Left colon (tissue), 2 donors: ENCODE measurements at places on chromosomes 13 and 19.

GRCh38 chr13:42028113-42028799 lies 20.2 kb upstream of the DGKH start:
- DNase-seq, result peak; percentile 80

DNA sequence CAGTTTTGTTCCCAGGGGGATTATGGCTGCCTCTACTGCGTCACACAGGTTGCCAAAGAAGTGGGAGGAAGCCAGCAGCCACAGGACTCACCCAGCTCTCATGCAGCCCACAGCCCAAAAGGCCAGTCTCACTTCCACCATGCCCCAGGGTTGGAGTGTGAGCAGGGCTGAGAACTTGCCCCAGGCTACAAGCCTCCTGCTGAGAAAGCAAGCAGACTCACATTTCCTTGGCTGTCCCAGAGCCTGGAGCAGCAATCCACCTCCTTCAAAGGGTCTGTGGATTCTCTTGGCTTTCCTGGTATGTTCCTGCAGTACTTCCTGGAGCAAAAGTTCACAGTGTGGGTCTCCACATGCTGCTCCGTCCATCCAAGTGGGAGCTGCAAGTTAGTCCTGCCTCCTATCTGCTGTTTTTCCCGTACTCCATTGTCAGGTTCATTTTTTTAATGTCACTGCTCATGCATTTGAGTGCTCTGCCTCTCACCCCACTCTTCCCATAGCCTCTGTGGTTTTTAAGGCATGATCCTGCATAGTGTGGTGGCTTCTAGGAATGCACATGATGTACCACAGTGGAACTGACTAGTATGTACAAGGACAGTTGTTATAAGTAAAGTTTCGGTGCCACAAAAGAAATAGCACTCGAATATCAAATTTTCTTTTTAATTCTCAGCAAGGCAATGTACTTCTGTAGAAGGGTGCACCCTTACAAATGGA lies 56.2 kb upstream of the ARHGEF7 start:
- DNase-seq, result no peak

- DNase-seq, result no peak
Measured at GRCh38 chr13:89966524-89966923, 1381.0 kb upstream of the MIR17HG start.

GRCh38 chr13:74046431-74046830 lies 87.8 kb downstream of the KLF12 start:
- DNase-seq, result no peak

- peak; percentile 100 for DNase-seq
Measured at GRCh38 chr19:11639602-11640471, 42.6 kb downstream of the ZNF627 start.

DNA sequence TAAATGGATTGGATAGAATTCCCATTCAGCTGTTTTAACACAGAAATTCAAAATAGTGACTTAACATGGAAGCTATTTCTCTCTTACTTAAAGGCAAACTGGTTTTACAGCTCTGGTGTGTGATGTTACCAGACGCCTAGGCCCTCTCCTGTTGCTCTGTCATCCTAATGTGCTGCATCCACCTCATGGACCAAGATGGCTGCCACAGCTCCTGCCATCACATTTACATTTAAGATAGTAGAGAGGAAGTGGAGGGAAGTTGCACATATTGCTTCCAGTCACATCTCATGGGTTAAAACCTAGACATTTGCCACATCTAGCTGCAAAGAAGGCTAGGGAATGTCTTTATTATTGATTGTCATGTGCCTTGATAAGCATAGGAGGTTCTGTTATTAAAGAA lies 157.5 kb downstream of the OXGR1 start:
- DNase-seq, result no peak

DNA sequence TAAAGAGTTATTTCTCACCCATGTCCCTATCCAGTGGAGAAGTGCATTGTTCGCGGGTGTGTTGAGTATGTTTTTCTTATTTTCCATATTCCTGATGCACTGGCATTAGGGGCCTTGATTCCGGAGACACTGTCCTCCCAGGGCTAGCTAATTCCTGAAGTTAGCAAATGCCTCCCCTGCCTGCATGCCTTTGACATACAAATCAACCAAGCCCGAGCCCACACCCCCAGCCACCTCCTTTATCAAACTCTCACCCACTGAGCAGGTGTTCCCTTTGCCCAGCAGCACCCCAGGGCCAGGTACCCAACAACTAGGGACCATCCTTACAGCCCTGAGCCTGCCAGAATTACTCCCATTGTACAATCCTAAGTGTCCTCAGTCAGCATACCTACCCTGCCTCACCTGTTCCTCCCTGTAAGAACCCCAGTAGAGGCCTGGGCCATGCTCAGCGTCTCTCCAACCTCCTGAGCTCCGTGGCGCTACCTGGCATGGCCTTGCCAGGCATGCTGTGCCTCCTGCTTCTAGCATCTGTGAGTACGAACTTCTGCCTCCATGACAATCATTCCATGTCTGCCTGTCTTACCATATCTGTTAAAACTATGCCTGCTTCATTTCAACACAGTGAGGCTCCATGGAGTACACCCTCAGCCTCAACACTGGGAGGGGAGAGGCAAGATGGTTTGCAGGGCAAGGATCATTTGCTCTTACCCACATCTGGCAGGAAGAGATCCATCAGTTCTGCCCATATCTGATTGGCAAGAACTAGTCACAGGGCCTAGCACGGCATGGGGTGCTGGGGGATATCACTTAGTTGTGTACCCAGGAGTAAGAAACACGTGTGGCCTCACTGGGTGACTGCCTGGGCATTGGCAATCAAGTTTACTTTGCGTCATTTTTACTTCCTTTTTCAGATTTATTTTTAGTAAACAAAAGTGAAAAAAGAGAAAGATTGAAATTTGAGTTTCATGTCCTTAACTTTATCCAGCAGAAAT lies 203.9 kb downstream of the SHISA2 start:
- peak; percentile 29 for DNase-seq

DNA sequence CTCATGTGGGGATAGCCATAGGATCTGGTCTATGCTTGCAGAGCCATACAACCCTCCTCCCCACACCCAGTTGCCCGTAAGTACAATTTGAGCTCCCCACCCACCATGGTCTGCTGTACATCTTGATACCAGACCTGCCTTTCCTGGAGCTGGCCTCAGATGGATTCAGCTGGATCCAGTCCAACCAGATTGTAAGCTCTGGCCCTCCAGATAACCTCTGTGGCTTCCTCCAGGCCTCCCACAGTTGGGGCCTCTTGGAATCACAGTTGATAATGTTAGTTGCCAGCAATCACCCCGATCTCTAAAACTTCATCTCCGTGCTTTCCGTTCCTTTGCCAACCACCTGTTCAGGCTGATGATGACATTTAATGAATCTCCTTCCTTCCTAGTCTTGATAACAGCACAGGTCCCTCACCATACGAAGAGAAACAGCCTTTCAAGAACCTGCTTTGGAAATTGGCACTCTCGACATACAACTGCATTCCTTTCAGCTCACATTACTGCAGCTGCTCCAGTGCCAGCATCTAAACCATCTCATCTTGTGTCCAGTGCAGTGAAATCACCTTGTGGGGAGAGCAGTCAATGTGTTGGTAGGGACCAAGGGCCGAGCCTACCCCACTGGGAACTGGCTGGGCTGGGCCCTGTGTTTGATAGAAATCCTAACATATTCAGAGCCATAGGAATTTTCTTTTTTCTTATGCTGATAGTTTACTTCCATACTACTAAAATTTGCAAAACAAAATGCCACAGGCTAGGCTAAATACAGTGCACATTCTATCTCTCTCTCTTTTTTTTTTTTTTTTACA lies 15.1 kb upstream of the FOXO1 start:
- no peak for DNase-seq

DNA sequence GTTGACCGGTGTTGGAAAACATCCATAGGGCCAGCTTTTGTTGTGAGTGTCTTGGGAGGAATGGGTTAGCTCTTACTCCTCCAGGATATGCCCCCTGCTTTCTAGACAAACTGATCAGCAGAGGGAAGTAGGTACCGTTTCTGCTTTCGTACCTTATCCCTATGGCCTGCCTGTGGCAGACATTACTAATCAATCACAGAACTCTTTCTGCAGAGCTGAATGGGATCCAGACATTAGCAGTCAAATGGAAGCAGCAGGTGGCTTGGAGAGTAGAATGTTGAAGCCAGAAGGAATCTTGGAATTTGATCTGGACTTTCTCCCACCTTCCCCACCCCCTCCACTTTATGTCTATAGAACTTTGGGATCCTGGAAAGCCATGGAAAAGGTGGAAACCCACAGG lies 17.1 kb downstream of the NWD1 start:
- DNase-seq, result no peak

- no peak for DNase-seq
Measured at GRCh38 chr19:19447536-19448237, 42.2 kb downstream of the GATAD2A start.

- no peak for DNase-seq
Measured at GRCh38 chr19:32997716-32998355, 25.8 kb downstream of the FAAP24 start.

DNA sequence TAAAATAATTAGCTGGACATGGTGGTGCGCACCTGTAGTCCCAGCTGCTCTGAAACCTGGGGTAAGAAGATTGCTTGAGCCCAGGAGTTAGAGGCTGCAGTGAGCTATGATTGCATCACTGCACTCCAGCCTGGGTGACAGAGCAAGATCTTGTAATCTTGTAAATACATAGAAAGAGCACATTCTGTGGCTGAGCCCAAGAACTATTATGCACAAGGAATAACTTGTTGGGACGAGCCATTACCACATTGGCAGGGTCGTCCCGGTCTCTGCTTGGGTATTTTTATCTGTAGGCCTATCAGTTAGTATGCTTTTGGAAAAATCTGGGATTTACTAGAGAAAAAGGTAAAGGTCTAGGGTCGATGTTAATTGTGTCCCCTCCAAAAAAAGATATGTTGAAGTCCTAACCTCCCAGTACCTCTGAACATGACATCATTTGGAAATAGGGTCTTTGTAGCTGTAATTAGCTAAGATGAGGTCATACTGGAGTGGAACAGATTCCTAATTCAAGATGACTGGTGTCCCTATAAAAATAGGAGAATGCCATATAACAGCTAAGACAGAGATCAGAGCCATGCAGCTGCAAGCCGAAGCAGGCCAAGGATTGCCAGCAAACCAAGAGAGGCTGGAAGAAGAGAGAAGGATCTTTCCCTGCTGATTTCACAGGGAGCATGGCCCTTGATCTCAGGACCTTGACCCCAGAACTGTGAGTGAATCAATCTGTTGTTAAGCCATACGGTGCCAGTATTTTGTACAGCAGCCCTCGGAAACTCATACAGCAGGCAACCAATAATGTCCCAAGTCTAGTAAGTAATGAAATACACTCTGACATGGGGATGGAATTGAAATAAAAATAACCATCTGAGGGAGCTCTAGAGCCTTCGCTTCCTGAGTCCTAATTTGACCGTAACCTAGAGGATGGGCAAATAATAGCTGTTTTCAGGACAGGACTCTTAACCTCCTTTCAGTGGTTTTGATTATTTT lies 77.0 kb downstream of the TM9SF2 start:
- no peak for DNase-seq

GRCh38 chr13:89458456-89458855 lies 1787.3 kb downstream of the SLITRK5 start:
- no peak for DNase-seq

GRCh38 chr13:112065867-112066623 lies 904 bp upstream of the SOX1 start:
- DNase-seq, result no peak

GRCh38 chr13:47121092-47121763 lies 224.4 kb upstream of the HTR2A start:
- DNase-seq, result no peak

DNA sequence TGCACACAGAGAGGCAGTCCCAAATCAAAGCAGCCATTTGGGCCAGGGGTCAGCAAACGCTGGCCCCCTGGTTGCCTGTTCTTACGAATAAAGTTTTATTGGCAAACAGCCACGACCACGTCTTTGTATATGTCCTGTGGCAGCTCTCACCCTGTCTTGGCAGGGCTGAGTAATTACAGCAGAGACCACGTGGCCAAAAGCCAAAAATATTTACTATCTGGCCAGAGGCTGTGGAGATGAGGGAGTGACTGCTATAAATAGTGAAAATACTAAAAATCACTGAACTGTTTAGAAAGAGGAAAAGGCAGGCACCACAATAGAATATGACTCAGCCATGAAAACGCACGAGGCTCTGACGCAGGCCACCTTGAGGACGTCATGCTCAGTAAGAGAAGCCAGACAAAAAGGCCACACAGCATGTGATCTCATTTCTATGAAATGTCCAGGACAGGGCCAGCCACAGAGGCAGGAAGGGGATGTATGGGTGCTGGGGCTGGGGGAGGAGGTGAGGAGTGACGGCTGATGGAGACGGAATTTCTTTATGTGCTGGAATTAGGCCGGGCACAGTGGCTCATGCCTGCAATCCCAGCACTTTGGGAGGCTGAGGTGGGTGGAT lies 29.4 kb downstream of the SMIM24 start:
- no peak for DNase-seq

DNA sequence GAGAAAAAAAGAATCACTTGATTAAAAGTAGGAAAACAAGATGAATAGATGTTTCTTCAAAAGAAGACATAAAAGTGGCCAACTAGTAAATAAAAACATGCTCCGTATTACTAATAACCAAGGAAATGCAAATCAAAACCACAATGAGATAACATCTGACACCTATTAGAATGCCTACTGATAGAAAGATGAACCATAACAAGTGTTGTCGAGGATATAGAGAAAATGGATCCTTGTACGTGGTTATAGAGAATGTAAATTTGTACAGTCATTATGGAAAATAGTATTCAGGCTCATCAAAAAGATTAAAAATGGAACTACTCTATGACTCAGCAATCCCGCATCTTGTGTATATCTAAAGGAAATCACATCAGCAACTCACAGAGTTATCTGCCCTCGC lies 415.8 kb upstream of the SLITRK5 start:
- no peak for DNase-seq

DNA sequence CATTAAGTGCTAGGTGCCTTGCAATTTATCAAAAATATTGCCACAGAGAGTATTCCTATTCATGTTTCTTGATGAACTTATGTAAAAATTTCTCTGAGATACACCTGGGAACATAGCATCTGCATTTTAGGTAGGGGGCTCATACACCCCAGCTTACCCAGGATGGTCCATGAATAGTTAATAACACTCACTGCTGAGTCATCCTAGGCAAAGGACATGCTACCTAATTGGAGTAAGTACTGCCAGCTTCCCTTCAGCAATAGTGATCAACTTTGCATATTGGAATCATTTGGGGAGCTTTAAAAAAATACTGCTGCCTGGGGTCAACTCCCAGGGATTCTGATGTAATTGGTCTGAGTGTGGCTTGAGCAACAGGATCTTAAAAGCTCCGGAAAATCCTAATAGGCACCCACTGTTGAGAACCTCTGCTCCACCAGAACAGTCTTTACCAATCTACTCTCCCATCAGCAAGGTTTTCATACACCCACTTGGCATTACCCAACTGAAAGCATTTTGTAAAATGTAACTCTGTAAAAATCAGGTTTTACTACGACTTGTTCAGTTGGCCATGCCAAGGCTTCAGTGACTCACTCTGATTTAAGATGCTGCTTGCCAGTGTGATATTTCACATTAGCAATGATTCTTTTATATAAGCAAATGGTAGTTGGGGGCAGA lies 67.2 kb upstream of the FNDC3A start:
- DNase-seq, result no peak
